ENCODE measurements at places on chromosomes 2 and 18.

DNA sequence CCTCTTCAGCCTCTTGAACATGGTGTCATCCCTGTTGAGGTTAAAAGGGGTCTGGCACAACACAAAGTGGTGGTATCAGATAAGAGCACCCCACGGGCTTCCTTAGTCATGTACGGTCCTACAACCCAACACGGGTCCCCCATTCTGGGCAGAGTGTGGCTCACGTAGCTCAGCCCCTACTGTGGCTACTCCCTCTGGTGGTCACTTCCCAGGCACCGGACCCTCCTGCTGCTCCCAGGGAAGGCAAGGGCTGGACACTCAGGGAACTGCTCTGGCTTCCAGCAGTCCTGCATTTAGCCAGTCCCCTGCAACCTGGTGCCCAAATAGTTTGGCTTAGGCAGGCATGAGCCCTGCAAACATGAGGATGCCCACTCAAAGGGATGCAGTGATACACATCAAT lies 58.6 kb downstream of the GALNT14 start:
- no peak for DNase-seq

- no peak for DNase-seq
Observed at GRCh38 chr2:17231394-17231965, 286.8 kb downstream of the RAD51AP2 start.

DNA sequence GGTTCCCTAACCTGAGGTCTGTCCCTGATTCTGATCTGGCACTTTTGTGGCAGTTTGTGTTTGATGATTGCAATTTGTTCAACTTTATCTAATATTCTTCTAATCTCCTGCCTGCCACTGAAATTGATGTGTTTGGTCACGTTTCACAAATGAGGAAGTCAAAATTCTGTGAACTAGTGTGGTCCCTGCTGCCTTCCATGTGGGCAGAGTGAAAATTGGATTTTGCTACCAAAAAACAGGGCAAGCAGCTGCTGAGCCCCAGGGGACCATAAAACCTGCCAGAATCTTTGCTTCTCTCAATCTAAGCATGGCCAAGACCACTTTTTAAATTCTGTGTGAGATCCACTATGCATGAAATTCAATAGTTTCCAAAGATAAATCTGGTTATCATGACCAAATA lies 195.5 kb upstream of the CYRIA start:
- no peak for DNase-seq

- DNase-seq = no peak
Observed at GRCh38 chr2:11998218-11998617, 251.8 kb downstream of the LPIN1 start.

DNA sequence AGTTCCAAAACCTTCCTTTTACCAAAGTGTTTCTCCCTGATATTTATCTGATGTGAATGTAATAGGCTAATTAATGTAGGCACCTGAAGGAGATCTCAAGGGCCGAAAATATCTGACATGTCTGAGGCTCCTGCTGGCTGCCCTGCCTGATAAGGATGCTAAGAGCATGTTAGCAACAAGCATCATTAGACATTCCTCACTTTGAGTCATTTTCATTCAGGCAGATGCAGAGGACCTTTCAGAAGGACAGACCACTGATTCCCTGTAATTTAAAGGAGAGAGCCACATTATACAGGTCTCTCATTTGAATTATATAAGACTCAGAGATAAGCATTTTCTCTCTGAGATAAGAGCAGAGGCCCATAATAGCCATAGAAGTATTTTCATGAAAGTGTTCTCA lies 222.4 kb upstream of the NCKAP5 start:
- no peak for DNase-seq

GRCh38 chr2:64819774-64820688 lies 166.3 kb upstream of the SERTAD2 start:
- no peak for DNase-seq

- no peak for DNase-seq
Observed at GRCh38 chr18:13382366-13382953, 163.9 kb downstream of the LDLRAD4 start.

DNA sequence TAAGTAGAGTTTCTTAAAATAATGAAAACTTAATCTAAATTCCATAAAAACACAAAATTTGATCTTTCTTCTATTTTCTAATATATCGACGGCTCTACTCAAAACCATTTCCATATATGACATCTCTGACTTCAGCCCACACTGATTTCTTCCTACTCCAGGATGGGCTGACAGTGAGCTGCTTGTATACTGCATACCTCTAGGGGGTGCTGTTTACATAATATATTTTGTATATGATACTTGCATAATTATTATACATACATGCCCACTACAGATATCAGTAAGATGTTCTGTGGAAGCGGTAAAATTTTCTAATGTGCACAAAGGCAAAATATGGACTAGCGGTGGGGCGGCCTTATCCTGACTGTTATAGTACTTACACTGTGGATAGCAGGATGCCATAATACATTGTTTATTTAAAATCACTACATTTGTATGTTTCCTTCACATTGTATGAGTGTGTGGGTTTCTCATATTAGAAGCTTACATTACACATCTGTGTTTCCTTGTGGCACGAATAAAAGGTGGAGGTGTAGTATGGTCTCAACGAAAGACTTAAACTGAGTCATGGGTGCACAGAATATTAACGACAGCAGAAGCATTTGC lies 66.1 kb upstream of the NXPH2 start:
- peak; percentile 41 for DNase-seq

DNA sequence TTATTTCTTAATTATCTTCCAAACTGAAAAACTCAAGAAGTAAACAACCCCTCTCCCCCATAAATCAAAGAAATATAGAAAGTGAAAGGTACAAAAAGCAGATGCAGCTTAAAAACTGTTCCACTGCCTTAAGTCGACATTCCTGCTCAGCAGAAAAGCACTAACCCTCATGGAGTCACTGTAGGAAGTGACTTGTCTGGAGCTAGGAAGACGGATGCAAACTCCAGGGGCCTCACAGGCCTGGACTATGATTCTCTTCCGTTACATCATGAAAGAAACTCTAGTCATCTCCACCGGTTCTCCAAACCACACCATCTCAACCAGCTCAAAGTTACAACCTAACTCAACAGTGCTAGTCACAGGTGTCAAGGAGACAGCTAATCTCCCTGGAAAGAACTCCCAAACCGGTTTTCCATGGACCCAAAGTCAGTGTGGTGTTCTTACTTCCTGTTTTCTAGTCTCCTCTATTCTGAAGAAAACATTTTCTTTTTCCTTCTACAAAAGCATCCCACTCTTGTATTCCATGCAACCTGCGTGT lies 128.4 kb downstream of the PIEZO2 start:
- DNase-seq = no peak

All from HTR-8/SVneo (cell line).